OCI-M1 (cell line): ENCODE measurements at places on chromosomes 11 and 22.

DNA sequence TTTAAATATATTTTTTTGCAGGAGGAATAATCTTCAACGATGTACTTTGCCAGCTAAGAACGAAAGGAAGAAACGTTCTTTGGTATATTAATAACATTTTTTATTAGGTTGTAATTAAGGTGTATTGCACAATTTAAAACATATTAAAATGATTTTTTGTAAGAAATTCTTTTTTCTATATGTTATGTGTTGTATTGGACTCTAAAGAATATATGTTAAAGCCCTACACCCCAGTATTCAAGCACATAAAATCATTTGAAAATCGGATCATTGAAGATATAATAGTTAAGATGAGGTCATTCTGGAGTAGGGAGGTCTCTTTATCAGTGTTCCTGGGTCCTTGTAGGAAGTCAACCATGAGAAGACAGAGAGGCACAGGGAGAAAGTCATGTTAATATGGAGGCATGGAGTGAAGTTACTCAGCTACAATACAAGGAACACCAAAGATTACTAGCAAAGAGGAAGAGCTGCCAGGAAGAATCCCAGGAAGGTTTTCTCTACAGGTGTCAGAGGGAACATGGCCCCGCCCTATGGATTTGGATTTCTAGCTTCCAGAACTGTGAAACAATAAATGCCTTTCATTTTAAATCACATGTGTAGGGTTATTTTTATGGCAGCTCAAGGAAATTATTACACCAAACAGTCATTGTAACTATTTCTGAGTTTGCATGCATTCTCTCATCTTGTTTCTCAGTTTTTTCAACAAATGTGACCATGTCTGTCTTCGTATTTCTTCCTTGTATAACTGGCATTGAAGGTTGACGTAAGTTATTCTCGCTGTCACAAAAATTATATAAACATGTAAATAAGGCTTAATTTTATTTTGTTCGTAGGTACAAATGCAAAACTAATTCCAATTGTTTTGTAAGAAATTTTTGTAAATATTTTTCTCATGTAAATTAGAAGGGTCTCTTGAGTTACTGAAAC, 75.4 kb upstream of the VPREB1 start:
- DNase-seq: peak; percentile 50

DNA sequence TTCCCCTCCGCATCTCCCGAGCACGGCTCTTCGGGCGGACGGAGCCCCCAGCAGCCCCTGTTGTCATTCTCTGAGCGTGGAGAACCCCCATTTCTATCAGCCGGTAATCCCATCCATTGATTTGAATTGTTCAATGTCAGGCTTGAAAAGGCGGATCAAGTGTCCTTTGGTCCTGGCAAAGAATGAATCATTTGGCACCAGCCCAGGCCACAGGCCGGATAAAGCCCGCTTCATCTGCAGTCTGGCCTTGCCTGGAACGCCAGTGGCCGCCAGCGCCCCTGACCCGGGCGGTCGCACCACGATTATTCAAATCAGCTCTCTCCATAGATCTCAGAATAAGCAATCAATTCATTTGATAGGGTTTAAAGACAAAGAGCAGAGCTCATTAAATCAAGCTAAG, 188.9 kb downstream of the BRD1 start:
- no peak for DNase-seq

DNA sequence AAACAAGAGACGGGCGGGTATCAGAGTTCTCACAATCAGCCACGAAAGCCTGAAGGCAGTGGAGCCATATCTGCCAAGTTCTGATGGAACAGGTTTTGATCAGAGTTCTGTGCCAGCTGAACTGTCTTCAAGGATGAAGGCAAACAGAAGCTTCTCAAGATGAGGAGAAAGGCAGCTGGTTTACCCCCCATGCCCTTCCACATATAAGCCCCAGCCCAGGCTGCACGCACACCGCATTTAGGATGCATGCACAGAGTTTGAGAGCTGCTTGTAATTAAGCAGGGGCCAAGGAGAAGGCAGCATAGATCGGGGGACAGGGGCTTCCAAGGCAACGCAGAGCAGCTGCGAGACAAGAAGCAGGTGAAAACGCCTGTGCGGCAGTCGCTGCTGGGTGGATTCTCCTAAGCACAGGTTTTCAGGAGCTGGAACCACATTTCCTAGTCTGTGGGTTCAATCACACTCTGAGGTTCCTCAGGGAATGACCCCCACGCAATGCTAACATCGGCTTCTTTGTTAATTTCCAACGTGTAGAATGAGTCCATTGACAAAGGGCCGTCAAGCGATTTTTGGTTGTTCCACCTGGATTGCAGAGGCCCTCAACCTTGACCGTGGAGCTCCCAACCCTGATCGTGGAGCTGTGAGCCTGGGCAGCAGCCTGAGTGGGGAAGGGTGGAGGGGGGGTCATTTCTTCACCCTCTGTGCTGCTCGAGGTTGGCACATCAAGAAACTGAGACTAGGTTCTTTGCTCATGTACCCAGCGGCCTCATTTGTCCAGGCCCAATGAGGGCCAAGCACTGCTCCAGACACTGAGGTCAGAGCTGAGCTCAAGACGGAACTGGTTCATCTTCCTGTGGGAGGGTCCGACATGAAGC, 81.7 kb upstream of the SHISAL1 start:
- no peak for DNase-seq

- DNase-seq: no peak
Observed at GRCh38 chr11:27995083-27995482, 112.9 kb downstream of the KIF18A start.
